Activated CD4-positive, alpha-beta T cell treated with anti-CD3 and anti-CD28 coated beads, Interleukin-2, amount 10 ng/mL, durations not matched to agents 7 days and 5 days (primary cell): ENCODE measurements at places on chromosomes 4 and X.

DNA sequence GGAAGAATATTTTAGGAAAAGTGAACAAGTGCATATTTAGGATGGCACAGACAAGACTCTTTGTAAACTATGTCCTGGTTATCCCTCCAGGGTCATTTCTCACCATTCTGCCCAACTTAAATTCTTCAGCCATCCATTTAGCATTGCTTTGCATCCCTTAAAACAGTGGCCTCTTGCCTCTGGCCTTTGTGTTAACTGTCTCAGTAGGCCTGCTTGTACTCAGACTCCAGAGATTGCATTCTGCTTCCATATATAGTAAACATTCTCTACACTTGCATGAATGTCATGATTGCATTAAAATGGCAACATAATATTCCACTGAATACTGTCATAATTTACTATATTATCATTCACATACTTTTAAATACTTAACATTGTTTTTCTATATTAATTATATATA is 43.2 kb downstream of the NR3C2 start:
- no peak for DNase-seq

- no peak for DNase-seq
Observed at GRCh38 chr4:170247596-170247995, 157.8 kb upstream of the AADAT start.

- DNase-seq = no peak
Observed at GRCh38 chr4:173243917-173244658, 75.5 kb downstream of the GALNT7 start.

GRCh38 chrX:16997313-16997712 is 50.9 kb downstream of the REPS2 start:
- no peak for DNase-seq

DNA sequence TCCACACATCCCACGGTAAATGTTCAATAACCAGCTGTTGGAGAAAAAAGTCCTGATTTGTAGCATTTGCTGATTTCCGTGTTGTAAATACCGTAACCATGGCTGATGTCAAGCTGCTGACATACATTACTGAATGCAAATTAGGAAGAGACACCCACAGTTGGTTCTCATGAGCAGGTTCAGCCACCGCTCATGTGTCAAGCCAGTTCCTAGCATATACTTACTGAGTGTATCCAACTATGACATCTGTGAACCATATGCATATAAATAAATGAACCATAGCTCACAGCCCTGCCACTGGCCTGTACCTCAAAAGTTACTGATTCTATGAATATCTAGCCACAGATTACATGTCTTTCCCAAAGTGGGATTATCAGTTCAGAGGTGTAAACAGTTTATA is 29.5 kb downstream of the FHDC1 start:
- DNase-seq = no peak
